ENCODE measurements at places on chromosomes 1 and 21. TPM values are rescaled to one million over a fixed set of nuclear protein-coding genes. Genes with fewer than 3 reads are reported as not detected.

PRRX1 gene
- total RNA-seq = not detected

RCSD1 gene
- total RNA-seq = 0.69 TPM

FCGR3B gene
- total RNA-seq = not detected

OR2T29 gene
- total RNA-seq = not detected

KCNE2 gene
- 0.37 TPM for total RNA-seq

MLLT11 gene
- total RNA-seq = 18.1 TPM

FAM177B gene
- total RNA-seq = not detected

ZFP69B gene
- total RNA-seq = 8.2 TPM

TFF2 gene
- total RNA-seq = not detected
